HCT116 (cell line): ENCODE measurements at places on chromosomes 7 and 10. TPM values are rescaled to one million over a fixed set of nuclear protein-coding genes. Genes with fewer than 3 reads are reported as not detected.
A peak's percentile ranks its signal among the peaks of the same experiment; 100 is the strongest.

The UTF1 gene
- total RNA-seq: not detected

The FGFBP3 gene
- 1.2 TPM for total RNA-seq

The GNG11 gene
- total RNA-seq: not detected

The DDC gene
- total RNA-seq: not detected

The TUBAL3 gene
- total RNA-seq: 0.98 TPM

The ADIRF gene
- 448 TPM for total RNA-seq

The LDB3 gene
- total RNA-seq: 0.20 TPM

- H3K4me3 ChIP-seq: no peak overlapping the region
- no peak overlapping the region for H3K27ac ChIP-seq
- no peak for DNase-seq
- no peaks in the 10 kb centered on the region; the same call in none of the 2 replicates for H3K27me3 ChIP-seq
Observed at GRCh38 chr10:76251841-76252671, 820.6 kb downstream of the LRMDA start.

DNA sequence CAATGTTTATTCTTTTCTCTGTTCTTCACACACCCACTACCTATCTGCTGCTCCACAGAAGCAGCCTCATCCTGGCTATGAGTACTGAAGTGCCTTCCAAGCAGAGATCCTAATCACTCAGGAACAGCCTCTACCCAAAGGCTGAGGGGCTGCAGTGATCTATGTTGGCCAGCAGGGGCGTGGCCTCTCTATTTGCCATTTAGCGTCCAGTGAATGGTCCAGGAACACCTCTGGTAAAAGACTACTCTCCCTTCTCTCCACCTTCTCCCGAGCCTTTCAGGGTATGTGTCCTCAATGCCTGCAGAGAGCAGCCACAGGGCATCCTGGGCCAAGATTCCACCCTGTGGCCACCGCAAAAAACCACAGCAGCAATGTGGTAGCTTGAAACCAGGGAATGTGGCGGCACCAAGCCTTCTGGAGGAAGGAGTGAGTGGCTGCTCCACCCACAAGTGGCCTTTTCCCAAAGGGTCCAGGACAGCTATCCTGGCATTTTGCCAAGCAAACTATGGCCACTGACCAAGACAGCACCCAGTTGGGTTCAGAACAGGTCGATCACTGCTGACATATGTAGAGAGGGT is 70.9 kb downstream of the SYPL1 start:
- no peak overlapping the region for H3K4me3 ChIP-seq
- peak; percentile 47 for DNase-seq
- H3K36me3 ChIP-seq: no peaks in the 10 kb centered on the region
- no peaks in the 10 kb centered on the region for H3K27me3 ChIP-seq

- H3K27me3 ChIP-seq: no peaks in the 10 kb centered on the region
- no peak overlapping the region for H3K4me3 ChIP-seq
- H3K27ac ChIP-seq: no peak overlapping the region
- no peaks in the 10 kb centered on the region for H3K4me1 ChIP-seq
- no peaks in the 10 kb centered on the region for H3K36me3 ChIP-seq
Observed at GRCh38 chr7:11458736-11459483, 373.1 kb downstream of the THSD7A start.

DNA sequence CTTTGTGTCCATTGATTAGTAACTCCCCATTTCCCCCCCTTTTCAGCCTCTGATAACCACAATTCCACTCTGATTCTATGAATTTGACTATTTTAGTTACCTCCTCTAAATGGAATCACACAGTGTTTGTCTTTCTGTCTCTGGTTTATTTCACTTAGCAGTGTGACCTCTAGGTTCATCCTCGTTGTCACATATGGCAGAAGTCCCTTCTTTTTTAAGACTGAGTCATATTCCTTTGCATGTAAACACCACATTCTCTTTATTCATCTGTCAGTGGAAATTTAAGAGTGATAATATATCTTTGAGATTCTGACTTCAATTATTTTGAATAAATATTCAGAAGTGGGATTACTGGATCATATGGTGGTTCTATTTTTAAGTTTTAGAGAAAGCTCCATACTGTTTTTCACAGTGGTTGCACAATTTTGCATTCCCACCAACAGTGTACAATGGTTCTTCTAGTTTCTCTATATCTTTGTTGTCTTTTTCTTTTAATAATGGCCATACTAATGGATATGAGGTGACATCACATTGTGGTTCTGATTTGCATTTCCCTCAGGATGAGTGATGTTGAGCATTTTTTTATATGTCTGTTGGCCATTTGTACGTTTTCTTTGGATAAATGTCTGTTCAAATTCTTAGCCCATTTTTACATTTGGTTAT is 126.1 kb upstream of the GRB10 start:
- no peak overlapping the region for H3K4me3 ChIP-seq
- H3K36me3 ChIP-seq: no peaks in the 10 kb centered on the region
- H3K27ac ChIP-seq: no peak overlapping the region
- no peaks in the 10 kb centered on the region for H3K27me3 ChIP-seq

- peaks cover 21% of the 10 kb centered on the region for H3K27me3 ChIP-seq
- H3K36me3 ChIP-seq: no peaks in the 10 kb centered on the region
- no peaks in the 10 kb centered on the region for H3K4me1 ChIP-seq
- no peak for DNase-seq
Observed at GRCh38 chr10:121681997-121682687, 83.9 kb upstream of the FGFR2 start.

DNA sequence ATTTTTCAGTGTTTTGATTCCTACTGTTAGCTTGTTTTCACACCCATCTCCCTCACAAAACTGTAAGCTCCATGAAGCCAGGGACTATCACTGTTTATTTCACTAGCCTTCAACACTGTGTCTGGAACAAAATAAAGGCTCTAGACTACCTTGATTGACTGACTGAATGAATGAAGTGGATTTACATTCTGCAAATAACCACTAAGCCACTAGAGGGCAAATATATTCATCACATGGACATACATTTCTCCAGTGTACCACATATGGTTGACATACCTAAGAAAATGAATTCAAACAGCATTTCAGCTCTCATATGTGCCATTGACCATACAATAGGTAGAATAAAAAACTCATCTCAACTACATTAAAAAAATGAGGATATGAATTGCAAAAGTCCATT is 185.9 kb downstream of the RAB11FIP2 start:
- no peaks in the 10 kb centered on the region for H3K36me3 ChIP-seq
- DNase-seq: peak; percentile 44
- no peak overlapping the region for H3K27ac ChIP-seq
- H3K4me3 ChIP-seq: no peak overlapping the region
- H3K27me3 ChIP-seq: peaks cover 50% of the 10 kb centered on the region

- no peaks in the 10 kb centered on the region for H3K36me3 ChIP-seq
- no peak overlapping the region for H3K4me3 ChIP-seq
- H3K27ac ChIP-seq: no peak overlapping the region
- H3K27me3 ChIP-seq: no peaks in the 10 kb centered on the region
- H3K4me1 ChIP-seq: peaks cover 9% of the 10 kb centered on the region
Observed at GRCh38 chr10:17836942-17837341, 27.8 kb downstream of the MRC1 start.

DNA sequence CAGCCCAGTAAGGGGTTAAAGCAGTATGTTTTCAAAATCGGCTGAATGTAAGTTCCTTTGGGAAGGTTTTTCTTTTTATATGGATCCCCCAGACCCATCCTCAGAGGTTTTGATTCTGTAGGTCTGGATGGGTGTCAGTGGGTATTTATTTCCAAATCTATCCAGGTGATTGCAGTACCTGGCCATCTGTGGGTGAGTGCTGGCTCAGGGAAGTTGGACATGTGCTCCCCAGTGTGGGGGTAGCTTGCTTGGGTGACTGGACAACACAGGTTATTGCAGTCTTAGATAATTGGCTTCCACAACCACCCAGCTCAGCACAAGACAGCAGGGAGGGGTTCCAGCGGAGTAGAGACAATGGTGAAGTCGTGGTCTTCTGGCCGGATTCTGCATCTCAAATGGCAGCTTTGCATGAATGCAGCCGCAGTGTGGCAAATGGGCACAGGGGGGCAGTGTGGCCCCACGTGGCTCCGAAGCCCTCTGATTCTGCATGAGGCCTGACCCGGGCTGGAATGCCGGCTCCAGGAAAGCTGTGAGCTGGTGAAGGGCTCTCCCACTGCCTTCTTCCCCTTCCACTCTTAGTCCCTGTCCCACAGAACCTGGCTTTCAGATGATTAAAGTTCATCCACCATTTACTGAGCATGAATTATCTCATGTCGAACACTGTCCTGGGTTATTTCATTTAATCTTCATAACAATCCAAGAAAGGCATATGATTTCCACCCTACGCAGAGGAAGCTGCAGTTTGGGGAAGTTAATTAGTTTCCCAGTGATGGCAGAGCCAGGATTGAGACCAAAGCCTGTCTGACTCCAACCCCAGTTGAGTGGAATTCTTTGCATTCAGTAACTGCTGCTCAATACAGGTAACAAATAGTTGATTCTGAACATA is 64.5 kb upstream of the SYPL1 start:
- H3K27me3 ChIP-seq: no peaks in the 10 kb centered on the region
- H3K4me1 ChIP-seq: no peaks in the 10 kb centered on the region
- no peak overlapping the region for H3K27ac ChIP-seq
- H3K36me3 ChIP-seq: no peaks in the 10 kb centered on the region
- DNase-seq: peak; percentile 51

DNA sequence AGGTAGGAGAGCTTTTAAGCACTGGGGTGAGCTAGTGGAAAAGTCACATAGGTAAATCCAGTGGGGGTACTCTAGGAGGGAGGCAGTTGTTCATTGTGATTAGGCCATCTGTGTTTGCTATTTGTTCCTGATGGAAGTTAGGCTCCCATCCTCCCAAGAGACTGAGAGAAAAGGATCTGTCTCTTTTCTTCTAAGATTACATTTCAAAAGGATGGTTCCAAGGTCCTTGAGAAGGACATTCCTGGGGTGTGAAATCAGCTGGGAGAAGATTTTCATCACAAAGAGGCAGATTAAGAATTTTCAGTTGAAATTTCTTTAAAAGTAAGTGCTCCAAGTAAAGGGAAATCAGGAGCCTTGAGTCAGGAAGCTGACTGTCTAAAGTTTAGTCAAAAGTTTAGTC is 210.8 kb upstream of the CSTF2T start:
- H3K4me3 ChIP-seq: no peak overlapping the region
- peaks cover 14% of the 10 kb centered on the region for H3K27me3 ChIP-seq
- H3K4me1 ChIP-seq: no peaks in the 10 kb centered on the region

GRCh38 chr7:13989126-13989948 is at the start of gene ETV1:
Gene ETV1 (minus strand): TSS chr7:13989666. CDS start chr7:13989052, 614 bp downstream.
- DNase-seq: no peak
- no peaks in the 10 kb centered on the region for H3K27me3 ChIP-seq
- peak within 1 kb of the TSS; percentile 68 for H3K27ac ChIP-seq
- peaks cover 13% of the 10 kb centered on the region for H3K4me1 ChIP-seq

- H3K27me3 ChIP-seq: no peaks in the 10 kb centered on the region
- no peak for DNase-seq
- peak overlapping the region; percentile 70 for H3K4me3 ChIP-seq
Observed at GRCh38 chr10:48523820-48524758, 80.8 kb downstream of the ARHGAP22 start.

- H3K36me3 ChIP-seq: no peaks in the 10 kb centered on the region
- H3K4me1 ChIP-seq: no peaks in the 10 kb centered on the region
Observed at GRCh38 chr7:1065585-1066241, 21.4 kb downstream of the GPR146 start.

DNA sequence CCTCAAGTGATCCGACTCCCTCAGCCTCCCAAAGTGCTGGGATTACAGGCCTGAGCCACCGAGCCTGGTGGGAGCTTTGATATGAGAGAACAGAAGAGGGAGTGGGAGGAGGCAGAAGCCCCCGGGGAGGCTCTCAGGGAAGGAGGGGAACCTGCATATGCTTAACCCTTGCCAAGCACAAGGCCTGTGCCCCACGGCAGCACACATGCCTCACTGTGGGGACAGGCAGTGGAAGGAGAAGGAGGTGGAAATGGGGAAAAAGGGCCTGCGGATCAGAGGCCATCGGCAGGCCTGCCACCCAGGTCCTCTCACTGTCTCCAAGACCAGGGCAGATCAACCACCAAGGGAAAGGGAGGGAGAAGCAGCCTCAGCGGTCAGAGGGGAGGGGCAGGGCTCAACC is 7.2 kb upstream of the GRID1 start:
- no peak for DNase-seq
- H3K27ac ChIP-seq: no peak overlapping the region
- no peaks in the 10 kb centered on the region for H3K4me1 ChIP-seq
- H3K36me3 ChIP-seq: no peaks in the 10 kb centered on the region
- no peak overlapping the region for H3K4me3 ChIP-seq

GRCh38 chr7:152523916-152524315 is 88.1 kb upstream of the KMT2C start:
- no peaks in the 10 kb centered on the region for H3K36me3 ChIP-seq

- no peaks in the 10 kb centered on the region for H3K4me1 ChIP-seq
- H3K4me3 ChIP-seq: no peak overlapping the region
- no peak overlapping the region for H3K27ac ChIP-seq
- DNase-seq: no peak
- H3K36me3 ChIP-seq: no peaks in the 10 kb centered on the region
- H3K27me3 ChIP-seq: peaks cover 21% of the 10 kb centered on the region; the same call in 1 of the 2 replicates
Observed at GRCh38 chr7:78437118-78437517, 638.5 kb downstream of the PHTF2 start.

DNA sequence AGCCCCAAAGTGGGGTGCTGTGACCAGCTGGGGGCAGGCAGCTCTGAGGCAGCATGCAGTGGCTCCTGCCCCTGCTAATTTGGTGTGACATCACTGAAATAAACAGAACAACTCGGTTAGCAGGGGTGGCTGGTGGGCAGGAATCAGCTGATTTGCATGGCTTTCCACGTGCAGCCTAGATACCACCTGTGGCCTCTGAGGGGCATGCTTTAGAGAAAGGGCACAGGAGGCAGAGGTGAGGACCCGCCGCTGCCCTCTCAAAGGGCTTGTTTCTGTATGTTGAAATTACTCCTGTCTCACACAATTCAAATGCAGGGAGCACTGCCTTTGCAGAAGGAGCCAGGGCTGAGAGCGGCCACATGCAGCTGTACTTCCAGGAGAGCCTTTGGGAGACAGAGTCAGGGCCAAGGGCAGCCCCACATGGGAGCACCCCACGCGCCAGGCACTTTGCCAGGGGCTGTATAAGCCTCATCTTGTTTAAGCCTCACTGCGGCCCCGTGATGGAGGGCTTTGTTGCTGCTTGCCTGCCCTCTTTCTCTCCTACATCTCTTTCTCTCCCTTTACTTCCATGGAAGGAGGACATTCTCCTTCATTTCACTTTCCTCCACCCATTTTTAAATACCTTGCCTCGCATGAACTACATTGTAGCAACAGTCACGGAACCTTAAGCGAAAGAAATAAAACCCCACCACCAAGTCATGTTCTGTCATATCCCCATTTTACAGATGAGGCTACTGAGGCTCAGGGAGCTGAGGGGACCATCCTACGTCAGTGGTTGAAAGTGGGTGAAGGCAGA is 137.7 kb downstream of the ZMIZ1 start:
- H3K4me1 ChIP-seq: no peaks in the 10 kb centered on the region
- DNase-seq: no peak
- H3K27ac ChIP-seq: no peak overlapping the region
- H3K27me3 ChIP-seq: no peaks in the 10 kb centered on the region
